ENCODE measurements at places on chromosomes 7 and 10.

GRCh38 chr10:10515479-10516204 is 502.0 kb upstream of the CELF2 start:
- no peak for DNase-seq

DNA sequence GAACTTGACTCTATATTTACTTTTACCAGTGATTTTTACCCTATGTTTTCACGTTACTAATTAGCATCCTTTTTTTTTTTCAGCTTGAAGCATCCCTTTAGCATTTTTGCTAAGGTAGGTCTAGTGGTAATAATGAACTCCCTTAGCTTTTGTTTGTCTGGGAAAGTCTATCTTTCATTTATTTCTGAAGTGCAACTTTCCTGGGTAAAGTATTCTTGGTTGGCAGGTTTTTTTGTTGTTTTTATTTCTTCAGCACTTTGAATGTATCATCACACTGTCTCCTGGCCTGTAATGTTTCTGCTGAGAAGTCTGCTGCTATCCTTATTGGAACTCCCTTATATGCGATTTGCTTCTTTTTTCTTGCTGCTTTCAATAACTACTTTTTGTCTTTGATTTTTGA is 149.7 kb upstream of the HPS1 start:
- no peak for DNase-seq

GRCh38 chr10:85045046-85045445 is 716.7 kb downstream of the CCSER2 start:
- no peak for DNase-seq

GRCh38 chr10:27819781-27820531 is 74.3 kb upstream of the MKX start:
- no peak for DNase-seq

- no peak for DNase-seq
Measured at GRCh38 chr7:87541648-87542047, 59.0 kb downstream of the ABCB1 start.

GRCh38 chr10:95253007-95253406 is 37.8 kb downstream of the PDLIM1 start:
- DNase-seq: no peak

- DNase-seq: peak; percentile 16
Measured at GRCh38 chr7:12322284-12322902, 81.3 kb downstream of the VWDE start.

- DNase-seq: no peak
Measured at GRCh38 chr10:24349379-24350001, 140.6 kb downstream of the KIAA1217 start.

GRCh38 chr7:112143136-112143535 is 63.1 kb downstream of the DOCK4 start:
- no peak for DNase-seq

DNA sequence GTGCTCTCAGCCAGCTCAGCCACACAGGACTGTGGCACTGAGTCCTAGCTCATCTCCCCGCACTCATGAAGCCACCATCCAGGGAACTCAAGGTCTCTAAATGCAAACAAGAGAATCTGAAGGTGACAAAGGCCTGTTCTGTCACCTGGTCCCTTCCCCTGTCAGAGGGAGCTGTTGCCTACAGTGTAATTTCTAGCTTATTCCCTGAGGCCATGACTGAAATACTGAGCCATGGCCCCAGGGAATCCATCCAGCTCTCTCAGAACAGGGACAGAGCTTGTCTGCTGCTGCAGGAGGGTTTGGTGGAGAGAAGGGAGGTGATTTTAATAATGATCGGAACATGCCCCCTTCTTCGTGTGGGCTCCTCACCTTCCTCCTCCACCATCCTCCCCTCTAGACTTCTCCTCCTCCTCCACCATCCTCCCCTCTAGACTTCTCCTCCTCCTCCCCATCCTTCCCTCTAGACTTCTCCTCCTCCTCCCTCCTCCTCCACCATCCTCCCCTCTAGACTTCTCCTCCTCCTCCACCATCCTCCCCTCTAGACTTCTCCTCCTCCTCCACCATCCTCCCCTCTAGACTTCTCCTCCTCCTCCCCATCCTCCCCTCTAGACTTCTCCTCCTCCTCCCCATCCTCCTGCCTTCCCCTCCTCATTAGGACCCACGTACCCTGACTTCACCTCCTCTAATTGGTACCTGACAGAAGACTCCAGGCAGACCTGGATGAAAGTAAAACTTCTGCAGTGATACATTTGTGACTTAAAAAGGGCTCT is 338.0 kb upstream of the MKI67 start:
- no peak for DNase-seq

GRCh38 chr7:101702362-101702850 is 73.3 kb upstream of the MYL10 start:
- no peak for DNase-seq

- no peak for DNase-seq
Measured at GRCh38 chr10:31935678-31936077, 7.0 kb upstream of the ARHGAP12 start.

GRCh38 chr10:45581216-45581549 is 91.4 kb downstream of the ZFAND4 start:
- no peak for DNase-seq

GRCh38 chr10:123573236-123574108 is 92.7 kb upstream of the GPR26 start:
- no peak for DNase-seq

GRCh38 chr7:139680676-139681462 is 96.9 kb downstream of the HIPK2 start:
- no peak for DNase-seq

Data from retina (tissue), 1 donor.